ENCODE measurements at places on chromosomes 12 and 14.

DNA sequence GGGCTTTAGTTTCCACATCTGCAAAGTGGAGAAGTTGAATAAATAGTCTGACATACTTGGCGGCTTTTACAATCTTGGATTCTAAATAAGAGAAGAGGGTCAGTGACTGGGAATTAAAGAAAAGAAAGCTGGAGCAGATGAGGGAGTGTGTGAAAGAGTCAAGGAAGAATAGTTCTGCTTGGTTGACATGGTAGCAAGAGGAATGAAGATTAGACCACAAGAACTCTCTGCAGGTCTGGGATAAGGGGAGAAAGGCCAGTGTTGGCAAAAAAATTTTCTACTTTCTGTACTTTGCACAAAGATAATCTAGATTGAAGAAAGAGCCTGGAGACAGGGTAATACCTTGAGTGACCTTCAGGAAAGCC, 5.9 kb downstream of the ITGB7 start:
- peak overlapping the region; percentile 26 for H3K27ac ChIP-seq
- H3K4me1 ChIP-seq: peaks cover 41% of the 10 kb centered on the region

DNA sequence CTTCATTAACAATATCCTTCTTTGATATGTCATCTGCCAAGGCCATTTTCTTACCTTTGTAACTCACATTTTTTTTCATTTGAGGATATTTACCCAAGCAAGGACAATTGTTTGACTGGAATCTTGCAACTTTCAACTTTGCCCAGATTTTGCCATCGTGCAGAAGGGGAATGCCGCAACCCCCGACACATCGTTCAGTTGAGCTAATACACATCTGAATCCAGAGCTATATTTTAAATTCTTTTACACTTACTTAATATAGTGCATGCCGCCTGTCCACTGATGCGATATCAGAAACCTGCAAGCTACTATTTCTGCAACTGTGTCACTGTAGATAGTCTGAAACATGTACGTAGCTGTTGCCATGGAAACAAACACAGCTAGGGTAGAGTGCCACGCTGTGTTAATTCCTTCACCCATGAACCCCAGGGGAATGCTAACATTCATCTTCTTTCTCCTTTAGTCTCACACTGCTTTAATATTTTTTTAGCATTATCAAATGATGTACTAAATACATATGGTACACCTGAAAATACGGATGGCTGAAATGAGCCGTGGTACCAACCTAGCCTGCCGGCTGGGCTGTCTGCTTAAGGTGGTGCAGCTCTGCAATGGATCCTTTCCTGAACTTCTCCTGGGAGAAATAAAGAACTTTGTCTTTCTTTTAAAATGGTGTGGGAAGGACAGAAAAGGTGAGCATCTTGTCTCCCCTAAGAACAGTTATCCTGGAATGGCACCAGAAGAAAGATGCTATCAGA, 77.0 kb upstream of the FOXN3 start:
- peak; percentile 54 for DNase-seq
- H3K4me3 ChIP-seq: peak overlapping the region; percentile 58
- peaks cover 3% of the 10 kb centered on the region for H3K36me3 ChIP-seq
- peak overlapping the region; percentile 89 for H3K27ac ChIP-seq

- H3K27me3 ChIP-seq: no peaks in the 10 kb centered on the region
- no peak for DNase-seq
- no peaks in the 10 kb centered on the region for H3K36me3 ChIP-seq
- no peaks in the 10 kb centered on the region for H3K4me1 ChIP-seq
- H3K4me3 ChIP-seq: no peak overlapping the region
These were observed 9.7 kb upstream of the HCAR1 start for GRCh38 chr12:122740351-122740750.

DNA sequence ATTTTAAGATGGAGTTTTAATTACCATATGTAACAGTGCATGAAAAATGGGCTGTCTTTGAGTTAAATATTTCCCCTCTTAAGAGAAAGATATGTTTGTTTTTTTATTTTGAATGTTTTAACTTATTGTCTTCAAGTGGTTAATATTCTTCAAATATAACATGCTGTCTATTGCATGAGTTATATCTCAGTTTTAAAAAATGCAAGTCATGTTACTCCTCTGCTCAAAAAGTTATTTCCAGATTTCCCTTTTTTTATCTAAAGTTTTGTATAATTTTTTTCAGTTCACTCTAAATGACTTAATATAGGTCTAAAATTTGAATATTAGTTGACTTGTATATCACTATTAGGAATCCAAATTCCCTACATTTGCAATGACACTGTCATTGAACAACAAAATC, 5.9 kb upstream of the KCNMB4 start:
- H3K27me3 ChIP-seq: peaks cover 6% of the 10 kb centered on the region
- H3K36me3 ChIP-seq: no peaks in the 10 kb centered on the region
- no peak overlapping the region for H3K27ac ChIP-seq
- H3K4me3 ChIP-seq: no peak overlapping the region
- peaks cover 3% of the 10 kb centered on the region for H3K4me1 ChIP-seq
- no peak for DNase-seq

DNA sequence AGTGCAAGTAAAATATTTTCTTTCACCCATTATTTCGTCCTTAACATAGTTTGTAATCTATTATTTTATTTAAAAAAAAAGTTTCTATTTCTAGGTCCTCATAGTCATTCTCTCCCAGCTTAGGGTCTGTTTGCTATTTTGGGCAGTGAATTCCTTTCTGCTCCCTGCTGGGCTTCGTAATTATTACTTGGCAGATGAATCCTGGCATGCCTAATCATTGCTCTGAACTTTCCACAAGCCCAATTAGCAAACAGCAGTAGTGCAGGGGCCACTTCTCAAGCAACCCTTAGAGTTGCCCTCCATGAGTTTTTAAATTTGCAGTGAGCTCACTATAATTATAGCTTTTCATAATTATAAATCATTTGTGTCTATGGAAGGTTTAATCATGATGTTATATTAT, 1378.3 kb upstream of the SEL1L start:
- H3K4me3 ChIP-seq: no peak overlapping the region
- no peak for DNase-seq
- no peaks in the 10 kb centered on the region for H3K27me3 ChIP-seq
- H3K36me3 ChIP-seq: no peaks in the 10 kb centered on the region
- no peak overlapping the region for H3K27ac ChIP-seq

DNA sequence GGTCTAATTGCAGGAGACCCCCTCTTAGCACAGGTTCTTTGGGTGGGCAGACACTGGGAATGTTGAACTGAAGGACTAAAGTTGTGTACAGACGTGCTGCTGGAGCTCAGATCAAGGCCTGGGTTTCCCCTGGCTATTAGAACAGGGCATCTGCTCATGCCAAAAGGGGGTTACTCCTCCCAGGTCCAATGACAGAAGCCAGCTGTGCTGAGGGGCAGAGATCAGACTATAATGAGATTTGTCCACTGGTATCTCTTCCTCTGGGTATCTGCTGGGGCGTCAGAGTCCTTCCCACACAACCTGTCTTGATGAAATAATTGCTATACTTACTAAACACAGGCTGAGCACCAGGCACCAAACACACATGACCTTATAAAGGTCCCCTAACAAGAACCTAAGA, 42.6 kb downstream of the LTBP2 start:
- H3K27ac ChIP-seq: no peak overlapping the region
- DNase-seq: no peak
- no peaks in the 10 kb centered on the region for H3K36me3 ChIP-seq
- peaks cover 15% of the 10 kb centered on the region for H3K4me1 ChIP-seq
- no peak overlapping the region for H3K4me3 ChIP-seq
- H3K27me3 ChIP-seq: peaks cover 23% of the 10 kb centered on the region

DNA sequence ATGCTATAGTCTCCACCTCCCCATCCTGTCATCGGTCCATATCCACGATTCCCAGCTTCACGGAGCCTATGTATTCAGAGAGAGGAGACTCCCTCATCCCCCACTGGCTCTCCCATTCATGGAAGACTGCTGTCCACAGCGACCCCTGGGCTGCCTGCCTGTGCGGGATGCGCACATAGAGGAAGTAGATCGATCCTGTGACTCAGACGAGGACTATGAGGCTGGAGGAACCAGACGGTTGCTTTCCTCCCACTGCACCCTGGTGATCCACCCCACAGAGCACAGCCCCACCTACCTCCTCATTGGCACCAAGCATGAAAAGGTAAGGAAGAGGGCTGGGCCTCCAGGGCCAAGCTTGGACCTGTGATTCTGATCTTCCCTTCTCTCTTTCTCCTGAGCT, 24.4 kb downstream of the PIGH start:
- no peaks in the 10 kb centered on the region for H3K36me3 ChIP-seq
- peaks cover 5% of the 10 kb centered on the region for H3K27me3 ChIP-seq
- no peak overlapping the region for H3K27ac ChIP-seq
- no peak overlapping the region for H3K4me3 ChIP-seq

- peaks cover 62% of the 10 kb centered on the region for H3K4me1 ChIP-seq
- H3K27ac ChIP-seq: peak overlapping the region; percentile 94
- DNase-seq: no peak
- H3K36me3 ChIP-seq: peaks cover 15% of the 10 kb centered on the region
- H3K4me3 ChIP-seq: peak overlapping the region; percentile 85
These were observed 1.5 kb downstream of the BIN2 start for GRCh38 chr12:51322452-51322851.

DNA sequence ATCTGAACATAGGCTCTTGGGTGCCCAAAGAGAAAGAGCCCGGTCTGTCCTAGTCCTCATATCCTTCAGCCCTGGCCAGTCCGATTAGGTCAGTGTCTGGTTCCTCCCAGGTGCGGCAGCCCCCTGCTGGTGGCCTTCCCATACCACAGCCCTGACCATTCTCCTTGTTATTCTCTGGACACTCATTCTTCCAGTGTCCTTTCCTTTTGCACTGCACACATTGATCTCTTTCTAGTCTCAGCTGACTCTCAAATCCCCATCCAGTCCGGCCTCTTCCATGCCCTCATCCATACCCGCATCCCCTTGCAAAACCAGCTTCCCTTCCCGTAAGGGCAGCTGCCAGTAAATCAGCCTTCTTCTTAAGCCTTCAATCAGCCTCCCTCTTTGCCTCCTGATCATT, 1316.3 kb downstream of the TMEM121 start:
- no peak overlapping the region for H3K4me3 ChIP-seq
- no peaks in the 10 kb centered on the region for H3K27me3 ChIP-seq
- DNase-seq: no peak
- H3K27ac ChIP-seq: no peak overlapping the region
- peaks cover 50% of the 10 kb centered on the region for H3K4me1 ChIP-seq

DNA sequence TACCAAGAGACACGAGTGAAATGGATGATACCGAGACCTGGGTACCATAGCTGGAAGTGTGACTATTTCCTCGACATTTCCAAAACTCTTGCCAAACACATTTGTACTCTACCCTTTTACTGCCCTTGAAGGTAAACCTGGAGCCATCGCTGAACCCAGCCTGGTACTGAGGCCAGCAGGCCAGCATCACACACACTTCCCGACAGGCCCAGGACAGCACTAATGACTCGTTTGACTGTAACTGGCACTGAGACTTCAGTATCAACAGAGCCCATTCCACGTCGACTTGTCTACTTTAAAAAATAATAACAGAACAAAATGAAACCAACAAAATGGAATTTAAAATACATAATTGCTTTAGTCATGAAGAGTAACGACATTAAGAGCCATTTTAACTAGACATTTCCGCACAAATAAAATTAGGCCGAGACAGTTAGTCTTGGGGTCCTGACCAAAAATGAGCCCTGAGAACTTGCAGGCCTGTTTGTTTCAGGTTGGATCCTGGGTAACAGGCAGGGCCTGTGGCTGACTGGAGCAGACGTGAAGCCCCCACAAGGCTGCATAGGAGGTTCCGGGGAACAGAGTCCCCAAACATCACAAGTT, 94.3 kb downstream of the RIMBP2 start:
- H3K27ac ChIP-seq: no peak overlapping the region
- H3K27me3 ChIP-seq: no peaks in the 10 kb centered on the region
- no peaks in the 10 kb centered on the region for H3K36me3 ChIP-seq
- H3K4me3 ChIP-seq: no peak overlapping the region
- DNase-seq: no peak

- H3K27me3 ChIP-seq: no peaks in the 10 kb centered on the region
- peak overlapping the region; percentile 100 for H3K4me3 ChIP-seq
- peaks cover 44% of the 10 kb centered on the region for H3K36me3 ChIP-seq
- H3K4me1 ChIP-seq: peaks cover 99% of the 10 kb centered on the region
These were observed 498 bp downstream of the GPR132 start for GRCh38 chr14:105064721-105065143.

DNA sequence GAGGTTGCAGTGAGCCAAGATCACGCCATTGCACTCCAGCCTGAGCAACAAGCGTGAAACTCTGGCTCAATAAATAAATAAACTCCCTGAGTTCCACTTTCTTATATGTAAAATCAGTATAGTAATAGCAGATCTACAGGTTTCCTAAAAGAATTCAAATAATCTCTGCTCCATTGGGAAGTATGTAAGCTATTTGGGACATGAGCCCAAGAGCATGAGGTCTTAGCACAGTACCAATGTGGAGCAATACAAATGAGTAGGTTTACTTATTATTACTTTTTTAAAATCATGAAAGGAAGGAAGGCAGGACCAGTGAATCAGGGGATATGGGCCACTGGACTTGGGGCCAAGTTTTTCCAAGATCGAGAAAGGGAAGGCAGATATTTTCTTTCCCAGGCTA, 216.9 kb upstream of the DIO2 start:
- no peaks in the 10 kb centered on the region for H3K27me3 ChIP-seq
- DNase-seq: no peak
- H3K36me3 ChIP-seq: no peaks in the 10 kb centered on the region

DNA sequence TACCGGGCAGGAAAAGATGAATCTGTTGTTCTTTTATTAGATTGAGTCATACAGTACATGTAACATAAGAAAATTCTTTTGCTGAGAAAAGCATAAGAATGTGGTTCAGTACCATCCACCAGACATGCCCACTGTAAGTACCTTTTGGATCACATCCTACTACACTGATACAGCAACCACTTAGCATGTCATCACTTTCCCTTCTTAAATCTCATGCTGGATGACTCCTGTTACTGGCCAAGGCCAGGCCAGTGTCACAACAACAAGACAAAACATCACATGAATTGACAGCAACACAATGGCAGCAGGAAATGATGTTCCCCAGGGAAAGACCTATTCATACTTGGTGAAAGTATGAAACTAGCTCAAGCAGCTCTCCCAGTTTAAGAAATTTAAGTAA, 46.4 kb downstream of the STXBP6 start:
- DNase-seq: no peak
- H3K4me1 ChIP-seq: no peaks in the 10 kb centered on the region
- H3K27me3 ChIP-seq: no peaks in the 10 kb centered on the region
- no peak overlapping the region for H3K4me3 ChIP-seq
- H3K27ac ChIP-seq: no peak overlapping the region
